HCT116 (cell line): ENCODE measurements at places on chromosomes 1 and 21.
A peak's percentile ranks its signal among the peaks of the same experiment; 100 is the strongest.

- DNase-seq: no peak
Observed at GRCh38 chr1:180255536-180256340, 25.7 kb downstream of the LHX4 start.

GRCh38 chr1:111980686-111981085, 8.8 kb downstream of the KCND3 start:
- DNase-seq: no peak

DNA sequence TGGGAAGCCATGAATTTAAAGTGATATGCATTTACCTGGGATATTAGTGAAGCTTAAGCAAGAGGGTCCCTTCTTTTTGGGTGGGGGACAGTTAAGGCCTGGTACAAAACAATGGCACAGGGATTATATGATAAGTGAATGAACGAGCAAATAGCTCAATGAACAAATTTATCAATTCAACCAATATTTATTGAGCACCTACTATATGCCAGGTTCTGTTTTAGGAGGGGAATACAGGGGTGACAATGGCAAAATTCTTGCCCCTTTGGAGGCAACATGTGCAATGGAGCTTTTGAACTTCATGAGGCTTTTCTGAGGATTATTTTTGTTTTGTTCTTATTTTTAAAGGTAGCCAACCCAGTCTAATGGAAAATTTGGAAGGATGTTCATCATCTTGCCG, 68.2 kb downstream of the FOXD2 start:
- no peak for DNase-seq

DNA sequence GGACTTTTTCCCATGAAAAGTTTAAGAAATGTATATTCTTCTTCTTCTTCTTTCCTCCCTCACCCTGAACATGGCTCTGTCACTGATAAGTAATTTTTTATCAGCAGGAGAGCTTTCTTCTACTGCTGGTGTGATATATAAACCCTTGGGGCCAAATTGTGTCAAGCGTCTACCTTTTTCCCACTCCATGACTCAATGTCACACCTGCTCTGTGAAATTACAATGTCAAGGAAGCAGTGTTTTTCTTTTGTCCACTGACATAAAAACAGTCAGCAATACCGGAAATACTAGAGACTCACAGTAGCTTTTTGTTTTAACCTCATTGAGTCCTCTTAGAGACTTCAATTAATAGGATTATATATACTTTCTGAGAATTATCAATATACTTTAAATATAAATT, 416.2 kb upstream of the ADGRL4 start:
- no peak for DNase-seq

- no peak for DNase-seq
Observed at GRCh38 chr1:198860371-198860770, 221.5 kb downstream of the PTPRC start.

DNA sequence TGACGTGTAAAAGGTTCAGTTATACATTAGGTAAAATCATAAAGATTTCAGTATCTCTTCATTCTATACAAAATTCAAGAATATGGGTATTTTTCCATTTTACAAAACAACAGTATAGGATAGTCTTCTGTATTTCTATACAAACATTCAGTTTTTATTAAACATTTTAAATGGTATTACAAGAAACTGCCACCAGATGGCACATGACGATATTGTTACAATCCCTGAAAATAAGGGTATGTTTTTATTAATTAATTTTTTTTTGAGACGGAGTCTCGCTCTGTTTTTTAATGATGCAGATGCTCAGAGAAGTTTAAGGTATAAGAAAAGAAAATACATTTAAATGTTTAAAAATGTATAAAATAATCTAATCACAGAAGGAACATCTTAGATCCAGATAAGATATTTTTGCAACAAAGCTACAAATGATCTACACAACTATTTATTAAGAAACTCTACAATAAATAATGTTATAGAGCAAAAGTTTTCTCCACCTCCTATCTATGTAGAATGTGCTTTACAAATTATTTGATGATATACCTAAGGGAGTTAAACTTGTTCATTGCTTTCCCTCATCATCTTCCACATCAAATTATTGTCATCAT, 23.5 kb upstream of the RSBN1 start:
- DNase-seq: peak; percentile 36

DNA sequence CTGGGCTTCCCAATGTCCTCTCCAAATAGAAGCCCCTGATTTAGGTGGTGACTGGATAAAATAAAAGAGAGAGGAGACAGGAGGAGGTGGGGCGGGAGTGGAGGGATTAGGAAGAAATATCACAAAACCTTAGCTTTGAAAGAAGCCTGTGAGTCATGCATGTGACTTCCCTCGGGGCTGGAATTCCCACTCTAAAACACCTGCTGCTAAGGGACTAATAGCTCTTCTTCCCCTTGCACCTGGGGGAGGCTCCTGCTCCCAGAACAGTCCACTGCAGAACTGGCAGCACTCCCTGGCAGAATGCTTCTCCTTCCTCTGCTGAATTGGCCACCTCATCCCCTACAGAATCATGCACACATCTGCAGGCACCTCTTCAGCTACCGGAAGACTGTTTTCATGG, 207.2 kb downstream of the ATG4C start:
- no peak for DNase-seq

DNA sequence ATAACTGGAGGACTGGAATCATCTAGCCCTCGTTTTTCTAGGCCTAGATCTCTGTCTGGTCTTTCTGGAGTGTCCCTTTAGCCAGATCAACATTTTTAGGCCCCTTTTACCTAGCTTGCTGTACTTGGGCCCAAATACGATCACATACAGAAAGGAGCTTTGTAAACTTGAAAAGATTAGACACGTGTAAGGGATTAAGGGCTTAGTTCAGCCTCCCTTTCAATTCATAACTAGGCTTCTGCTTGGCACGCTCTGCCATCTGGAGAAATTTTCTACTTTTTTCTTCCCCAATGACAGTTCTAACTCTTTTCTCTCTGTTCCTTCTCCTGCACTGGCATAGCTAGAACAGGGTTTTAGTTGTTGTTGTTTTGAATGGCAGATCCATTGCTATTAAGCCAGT, 153.3 kb upstream of the BEND5 start:
- DNase-seq: no peak

GRCh38 chr21:19458295-19458694, 1054.7 kb upstream of the TMPRSS15 start:
- no peak for DNase-seq

DNA sequence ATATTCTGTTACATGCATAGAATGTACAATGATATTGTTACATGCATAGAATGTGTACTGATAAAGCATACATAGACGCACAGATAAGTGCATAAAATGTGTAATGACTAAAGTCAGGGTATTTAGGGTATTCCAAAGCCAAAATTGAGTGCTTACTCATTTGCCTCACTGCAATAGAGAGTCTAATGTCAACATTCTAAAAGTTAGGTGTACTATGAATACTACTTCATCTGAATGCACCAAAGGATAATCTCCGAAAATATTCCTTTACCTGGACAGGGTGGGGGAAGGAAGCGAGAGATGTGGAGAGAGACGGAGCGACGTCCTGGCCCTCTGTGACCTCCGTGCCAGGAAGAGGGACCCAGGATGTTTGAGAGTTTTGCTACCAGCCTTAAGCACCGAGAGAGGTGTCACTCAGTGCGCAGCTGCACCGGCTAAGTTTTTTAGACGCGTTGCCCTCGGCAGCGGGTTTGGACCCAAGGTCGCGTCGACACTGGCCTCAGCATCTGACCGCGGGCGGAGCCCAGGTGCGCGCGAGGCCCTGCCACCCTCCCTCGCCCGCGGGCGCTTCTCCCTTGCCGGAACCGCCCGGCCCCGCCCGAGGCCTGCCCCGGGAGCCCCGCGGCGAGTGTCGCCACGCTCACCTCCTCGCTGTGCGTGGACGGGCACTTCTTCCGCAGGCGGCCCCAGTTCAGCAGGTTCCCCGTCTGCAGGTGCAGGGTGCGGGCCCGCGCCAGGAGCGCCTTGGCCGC, 660 bp downstream of the GCLM start:
- DNase-seq: no peak

GRCh38 chr1:110012100-110012780, 22.2 kb upstream of the STRIP1 start:
- no peak for DNase-seq

DNA sequence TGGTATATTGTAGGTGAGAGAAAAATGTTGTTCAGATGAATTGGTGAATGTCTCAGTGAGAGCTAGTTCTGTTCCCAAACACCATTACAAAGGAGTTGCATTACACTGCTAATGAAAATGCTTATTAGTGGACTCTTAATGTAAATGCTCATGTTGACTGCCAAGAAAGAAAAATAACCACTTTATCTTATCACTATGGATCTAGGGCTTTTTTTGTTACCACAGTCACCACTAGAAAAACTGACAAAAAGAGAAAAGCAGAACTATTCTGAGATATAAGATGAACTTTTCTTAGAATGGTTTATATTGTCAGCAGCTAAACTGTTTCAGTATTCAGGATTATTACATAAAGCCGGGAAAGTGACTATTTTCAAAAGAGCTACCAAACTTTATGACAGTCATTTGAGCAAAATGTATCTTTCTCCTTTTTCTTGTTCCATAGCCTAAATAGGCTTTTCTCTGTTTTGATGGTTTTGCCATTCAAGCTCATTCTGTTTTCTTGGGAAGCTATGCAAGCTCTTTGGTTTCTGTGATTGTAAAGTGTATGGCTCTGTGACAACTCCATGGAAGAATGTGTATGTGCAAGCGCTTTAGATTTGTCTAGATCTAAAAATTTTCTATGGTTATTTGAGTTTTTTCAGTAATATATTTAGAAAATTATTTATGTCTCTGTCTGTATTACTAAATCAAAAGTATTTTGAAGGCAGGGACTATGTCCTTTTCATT, 64.2 kb upstream of the DPH5 start:
- DNase-seq: no peak

DNA sequence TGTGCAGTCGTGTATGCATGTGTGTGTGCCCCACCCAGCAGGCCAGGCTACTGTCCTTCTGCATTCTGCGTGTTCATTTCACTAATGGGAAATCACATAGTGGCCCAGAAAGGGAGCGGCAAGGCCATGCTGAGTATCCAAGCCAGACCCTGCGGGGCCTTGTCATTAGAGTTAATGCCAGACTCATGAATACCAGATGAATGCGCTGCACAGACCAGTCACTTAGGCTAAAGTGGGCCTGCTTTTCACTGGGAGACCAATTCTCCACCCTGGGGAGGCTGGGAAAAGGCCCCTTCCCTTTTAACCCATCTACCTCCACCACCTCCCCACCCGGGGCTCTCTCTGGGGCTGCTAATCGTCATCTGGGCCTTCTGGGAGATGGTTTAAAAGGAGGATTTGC, 17.0 kb upstream of the GRIK3 start:
- no peak for DNase-seq

DNA sequence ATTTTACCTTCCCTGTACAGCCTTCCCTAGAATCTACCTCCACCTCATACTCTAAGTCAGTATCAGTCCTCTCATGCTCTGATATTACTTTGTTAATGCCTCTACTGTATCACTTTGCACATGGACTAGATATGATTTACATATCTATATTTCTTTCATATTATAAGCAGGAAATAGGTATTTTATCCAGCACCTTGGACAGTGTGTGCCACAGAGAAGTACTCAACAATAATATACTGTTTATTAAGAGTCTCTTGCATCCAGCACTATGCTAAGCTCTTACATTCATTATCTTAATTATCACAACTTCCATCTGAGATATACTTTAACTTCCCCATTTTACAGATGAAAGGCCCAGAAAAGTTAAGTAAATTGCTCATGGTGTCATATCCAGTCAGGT, 247.9 kb upstream of the DAB1 start:
- no peak for DNase-seq

GRCh38 chr1:1304331-1305299, 3.1 kb downstream of the ACAP3 start:
- no peak for DNase-seq

GRCh38 chr1:60126723-60127122, 53.2 kb upstream of the C1orf87 start:
- no peak for DNase-seq

- DNase-seq: no peak
Observed at GRCh38 chr1:213385806-213386324, 334.8 kb downstream of the RPS6KC1 start.
